ENCODE measurements at places on chromosomes 5 and 9. TPM values are rescaled to one million over a fixed set of nuclear protein-coding genes. Genes with fewer than 3 reads are reported as not detected.

DNA sequence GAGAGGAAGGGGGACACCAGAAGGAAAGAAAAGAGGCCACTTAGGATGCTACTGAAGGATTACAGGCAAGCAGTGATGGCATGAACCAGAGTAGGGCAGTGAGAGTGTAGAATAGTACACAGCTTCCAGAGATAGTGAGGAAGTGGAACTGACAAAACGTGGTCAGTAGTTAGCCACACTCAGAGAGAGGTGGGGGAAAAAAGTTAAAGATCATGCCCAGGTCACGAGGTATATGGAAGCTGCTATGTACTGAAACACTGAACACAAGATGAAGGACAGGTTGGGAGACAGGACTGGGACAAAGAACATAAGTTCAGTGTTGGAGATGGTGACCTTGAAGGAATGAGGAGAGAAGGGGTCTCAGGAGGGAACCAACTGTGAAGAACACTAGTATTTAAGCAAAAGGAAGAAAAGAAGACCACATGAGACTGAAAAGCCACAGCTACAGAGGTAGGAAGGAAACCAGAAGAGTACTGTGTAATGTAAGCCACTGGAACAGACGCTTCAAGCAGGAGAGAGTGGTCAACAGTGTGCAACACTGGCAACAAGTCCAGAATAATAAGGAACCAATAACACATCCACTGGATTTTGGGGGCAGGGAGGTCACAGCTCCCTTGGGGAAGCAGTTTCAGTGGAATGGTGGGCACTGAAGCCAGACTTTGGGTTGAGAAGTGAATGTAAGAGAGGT is 45.5 kb downstream of the ELL2 start:
- DNase-seq: no peak

DNA sequence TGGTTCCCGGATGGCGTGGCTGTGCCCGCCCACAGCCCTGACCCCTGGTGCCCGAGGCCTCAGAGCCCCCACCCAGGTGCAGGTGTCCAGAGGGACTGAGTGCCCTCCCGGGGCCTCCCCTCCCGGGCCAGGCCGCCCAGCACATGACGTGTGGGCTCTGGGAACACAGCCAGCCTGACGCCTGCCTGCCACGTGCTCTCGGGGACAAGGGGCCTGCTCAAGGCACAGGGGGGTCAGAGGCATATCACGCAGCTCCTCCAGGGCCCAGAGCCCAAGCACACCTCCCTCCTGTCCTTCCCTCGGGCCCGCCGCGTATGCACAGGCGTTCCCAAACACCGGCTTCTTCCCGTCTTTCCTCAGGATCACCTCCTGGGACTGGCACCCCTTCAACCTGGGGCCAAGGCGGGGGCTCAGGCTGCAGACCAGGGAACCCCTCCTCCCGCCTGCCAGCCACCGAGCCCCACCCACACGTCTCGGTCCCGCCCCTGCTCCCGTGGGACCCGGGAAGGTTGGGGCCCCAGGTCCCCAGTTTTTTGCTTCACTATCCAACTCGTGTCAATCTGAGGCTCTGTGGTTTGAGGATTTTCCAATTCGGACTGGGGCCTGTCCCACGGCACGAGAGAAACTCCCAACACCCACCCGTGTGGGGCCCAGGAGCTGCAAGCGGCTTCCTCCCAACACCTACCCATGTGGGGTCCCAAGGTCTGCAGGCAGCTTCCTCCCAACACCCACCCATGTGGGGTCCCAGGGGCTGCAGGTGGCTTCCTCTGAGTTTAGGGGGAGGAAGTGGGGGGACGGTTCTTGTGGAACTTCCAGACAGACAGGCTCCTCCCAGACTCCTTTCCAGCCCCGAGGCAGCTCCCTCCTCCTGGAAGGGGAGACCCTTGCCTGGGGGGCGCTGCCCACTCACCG is 1.5 kb downstream of the LCN10 start:
- no peak for DNase-seq

GRCh38 chr9:33459115-33459514 is 11.7 kb upstream of the AQP3 start:
- DNase-seq: no peak

DNA sequence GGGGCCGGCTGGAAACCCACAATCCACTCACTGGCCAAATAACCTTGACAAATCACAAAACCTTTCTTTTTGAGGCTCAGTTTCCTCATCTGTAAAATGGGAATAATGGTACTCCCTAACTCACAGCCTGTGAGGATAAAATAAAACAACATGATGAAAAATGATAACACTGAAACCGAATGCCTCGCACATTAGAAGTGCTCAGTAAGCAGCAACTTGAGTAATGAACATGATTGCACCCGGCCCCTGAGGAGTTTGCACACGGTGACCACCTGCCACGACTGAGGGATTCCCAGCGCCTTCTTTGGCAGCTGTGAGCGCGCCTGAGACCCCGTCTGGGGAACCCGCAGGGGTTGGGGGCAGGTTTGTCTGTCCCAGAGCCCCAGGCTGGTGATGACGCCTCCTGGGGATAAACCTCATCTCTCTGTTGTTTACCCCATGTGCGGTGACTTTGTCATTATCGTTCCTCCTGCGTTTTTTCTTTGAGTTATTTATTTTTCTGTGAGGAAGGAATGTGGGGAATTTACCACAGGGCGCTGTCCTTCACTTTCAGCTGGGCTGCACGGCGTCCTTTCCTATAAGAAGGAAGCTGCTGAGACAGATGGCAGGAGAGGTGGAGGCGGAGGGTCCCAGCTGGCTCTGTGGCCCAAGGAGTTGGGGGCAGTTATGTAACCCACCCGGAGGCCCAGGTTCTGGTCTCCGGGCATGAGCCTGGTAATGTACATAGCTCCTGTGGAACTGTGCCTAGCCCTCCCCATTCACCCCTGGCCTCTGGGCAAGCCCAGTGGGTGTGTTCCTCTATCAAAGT is 3.0 kb upstream of the SYNPO start:
- no peak for DNase-seq

DNA sequence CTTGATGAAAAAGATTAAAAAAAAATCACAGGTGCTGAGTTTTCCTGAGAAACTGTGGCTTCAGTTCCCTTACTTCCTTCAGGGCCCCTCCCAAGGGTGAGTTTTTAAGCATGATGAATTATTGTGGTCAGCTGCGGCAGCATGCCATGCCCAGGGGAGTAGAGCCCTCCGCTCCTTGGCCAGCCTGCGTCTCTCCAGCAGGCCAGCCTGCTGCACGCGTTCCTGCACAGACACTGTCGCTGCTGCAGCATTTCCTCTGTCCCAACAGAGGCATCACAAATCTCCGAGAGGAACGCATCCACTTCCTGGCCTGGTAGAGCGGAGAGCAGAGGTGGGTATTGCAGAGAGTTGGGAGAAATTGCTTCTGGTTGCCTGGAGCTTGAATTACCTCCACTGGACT is 26.1 kb upstream of the GLRA1 start:
- no peak for DNase-seq

DNA sequence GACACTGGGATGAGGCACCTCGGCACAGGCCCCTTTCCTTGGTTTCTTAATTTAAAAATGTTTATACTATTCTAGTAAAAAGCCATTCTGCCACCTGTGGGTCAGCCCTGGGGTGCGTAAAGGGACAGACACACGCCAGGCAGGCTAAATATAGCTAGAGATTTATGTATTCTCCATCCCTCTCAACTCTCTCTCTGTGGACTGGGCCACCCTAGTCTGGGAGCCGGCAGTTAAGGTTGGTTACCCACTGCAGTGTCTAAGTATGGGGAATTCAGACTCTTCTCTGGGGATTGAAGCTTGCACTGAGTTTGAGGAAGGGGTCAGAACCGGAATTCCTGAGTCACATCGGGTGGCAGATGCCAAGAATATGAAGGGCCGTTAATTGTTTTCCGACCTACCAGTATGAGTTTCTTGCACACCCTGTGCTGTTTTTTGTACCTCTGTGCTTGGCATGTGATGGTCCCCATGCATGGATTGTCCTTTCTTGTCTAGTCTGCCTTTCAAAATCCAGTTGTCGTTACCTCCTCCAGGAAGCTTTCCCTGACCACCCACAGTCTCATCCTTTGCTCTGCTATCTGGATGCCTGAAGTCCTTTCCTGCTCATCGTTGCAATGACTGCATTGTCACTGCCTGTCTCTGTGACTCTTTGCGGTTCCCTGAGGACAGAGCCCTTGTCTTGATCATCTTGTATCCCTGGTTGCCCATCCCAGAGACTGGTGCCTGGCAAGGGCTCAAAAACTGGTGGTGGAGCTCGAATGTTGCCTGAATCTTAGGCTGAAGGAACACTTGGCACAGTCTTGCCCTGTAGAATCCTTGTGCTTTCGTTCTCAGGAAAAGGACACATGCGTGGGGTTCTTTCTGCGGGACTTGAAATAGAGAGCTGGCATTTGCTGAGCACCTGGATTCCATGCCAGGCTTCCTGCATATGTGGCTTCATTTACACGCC is 2.1 kb downstream of the NEURL1B start:
- DNase-seq: no peak

DNA sequence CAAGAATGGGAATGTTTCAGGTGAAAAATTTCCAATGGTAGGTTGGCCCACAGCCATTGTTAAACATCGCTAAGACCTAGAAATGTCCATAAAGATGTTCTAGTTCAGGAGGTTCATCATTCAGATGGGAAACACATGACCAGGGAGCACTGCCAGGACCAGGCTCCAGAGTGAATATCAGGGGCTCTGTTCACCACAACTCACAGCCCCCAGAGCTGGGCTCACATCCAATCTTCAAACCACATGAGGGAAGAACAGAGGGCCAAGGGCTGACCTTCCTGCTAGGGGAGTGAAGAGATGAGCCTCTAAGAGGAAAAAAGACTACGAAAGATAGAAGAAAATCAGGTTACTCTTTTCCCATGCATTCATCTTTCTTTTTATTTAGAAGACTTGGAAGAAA is 205.8 kb downstream of the SEMA5A start:
- DNase-seq: no peak

GRCh38 chr5:108728566-108729241 is 19.0 kb upstream of the FER start:
- DNase-seq: no peak

GRCh38 chr9:98367923-98368322 is 112.5 kb upstream of the TBC1D2 start:
- DNase-seq: no peak

DNA sequence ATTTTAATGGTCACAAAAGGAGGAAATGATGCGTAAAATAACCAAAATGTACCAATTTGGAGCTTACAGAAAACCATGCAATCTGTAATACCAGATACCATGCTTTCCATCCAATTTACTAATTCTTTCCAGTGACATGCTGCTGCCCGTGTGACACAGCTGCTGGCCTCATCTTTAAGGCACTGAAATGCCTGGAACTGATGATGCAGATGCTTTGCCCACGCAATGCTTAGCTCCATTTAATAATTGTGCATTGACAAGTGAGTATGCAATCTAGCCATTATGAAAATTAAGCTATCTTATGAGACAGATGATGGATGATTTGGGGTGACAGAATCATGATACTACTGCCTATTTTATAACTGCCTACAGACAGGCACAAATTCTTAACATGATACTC is 169.2 kb upstream of the CTNND2 start:
- DNase-seq: no peak

- DNase-seq: no peak
Observed at GRCh38 chr5:132475987-132476875, 14.3 kb downstream of the IRF1 start.

DNA sequence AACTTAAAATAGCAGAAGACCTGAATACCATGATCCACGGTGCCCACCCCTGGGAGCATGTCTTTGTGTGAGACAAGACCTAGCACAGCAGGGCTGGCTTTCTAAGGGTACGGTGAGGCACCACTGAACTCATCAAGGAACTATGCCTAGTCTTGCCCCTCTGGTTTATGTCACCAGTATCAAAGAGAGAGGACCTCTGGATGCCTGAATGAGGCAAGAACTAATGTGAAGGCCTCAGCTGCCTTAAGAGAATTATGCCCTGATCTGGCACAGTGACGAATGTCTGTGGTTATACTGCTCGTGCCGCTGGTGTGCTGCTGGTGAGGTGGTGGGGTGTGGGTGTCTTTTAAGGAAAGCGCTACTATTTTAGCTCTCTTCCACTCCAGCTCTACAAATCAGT is 23.0 kb downstream of the NREP start:
- DNase-seq: no peak

DNA sequence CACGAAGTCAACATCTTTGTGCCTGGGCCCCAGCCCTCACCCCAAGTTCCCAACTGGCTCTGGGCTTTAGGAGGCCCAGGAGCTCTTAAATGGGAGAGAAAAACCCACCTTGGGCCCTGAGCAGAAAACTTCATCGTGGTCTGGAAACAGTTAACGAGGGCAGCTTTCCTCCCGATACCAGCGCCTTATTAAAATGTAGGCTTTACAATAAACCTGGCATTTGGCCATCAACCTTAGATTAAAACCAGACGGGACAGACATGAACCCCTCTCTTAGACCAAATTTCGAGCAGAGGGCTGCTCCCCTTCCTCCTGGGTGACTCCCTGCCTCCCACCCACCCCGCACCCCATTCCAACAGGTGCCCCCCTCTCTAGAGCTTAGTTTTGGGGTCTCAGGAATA is 39.4 kb downstream of the PRRX2 start:
- no peak for DNase-seq

DNA sequence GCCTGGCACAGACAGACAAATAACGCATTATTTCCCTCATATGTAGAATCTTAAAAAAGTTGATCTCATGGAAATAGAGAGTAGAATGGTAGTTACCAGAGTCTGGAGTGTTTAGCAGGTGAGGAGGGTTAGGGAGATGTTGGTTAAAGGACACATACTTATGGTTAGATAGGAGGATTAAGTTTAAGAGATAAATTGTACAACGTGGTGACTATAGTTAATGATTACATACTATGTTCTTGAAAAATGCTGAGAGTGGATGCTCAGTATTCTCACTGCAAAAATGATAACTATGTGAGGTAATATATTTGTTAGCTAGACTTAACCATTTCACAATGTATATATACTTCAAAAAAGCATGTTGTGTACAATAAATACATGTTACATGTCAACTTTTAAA is 38.0 kb downstream of the CERT1 start:
- no peak for DNase-seq

- DNase-seq: no peak
Observed at GRCh38 chr5:168261227-168261571, 30.2 kb upstream of the WWC1 start.

DNA sequence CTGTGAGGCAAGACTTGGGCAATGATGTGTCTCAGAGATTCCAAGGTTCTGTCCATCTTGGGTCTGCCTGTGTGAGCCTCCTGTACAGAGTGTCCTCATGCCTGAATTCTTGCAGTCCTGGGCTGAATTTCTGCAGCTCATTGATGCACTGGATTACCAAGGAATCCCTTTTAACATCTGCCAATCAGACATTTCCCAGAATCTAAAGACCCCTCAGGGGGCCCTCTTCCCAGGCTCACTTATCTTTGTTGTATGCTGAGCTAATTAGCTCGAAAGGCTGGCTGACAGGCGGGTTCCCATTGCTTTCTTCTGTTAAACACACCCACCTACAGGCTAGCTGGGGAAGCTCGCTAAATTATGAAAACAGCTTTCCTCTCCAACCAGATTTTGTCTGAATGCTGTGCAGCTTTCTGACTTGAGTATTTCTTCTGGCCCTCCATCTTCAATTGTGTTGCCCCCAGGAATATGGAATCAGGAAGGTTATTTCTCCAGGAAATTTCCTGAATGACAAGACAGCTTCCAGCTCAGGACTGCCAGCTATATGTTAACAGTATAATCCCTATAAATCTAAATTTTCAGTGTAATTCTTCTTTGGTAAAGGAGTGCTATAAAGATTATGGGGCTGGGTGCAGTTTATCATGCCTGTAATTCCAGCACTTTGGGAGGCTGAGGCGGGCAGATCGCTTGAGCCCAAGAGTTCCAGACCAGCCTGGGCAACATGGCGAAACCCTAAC is at the start of gene LIX1:
TSS of gene LIX1 (minus strand) at position 91 of the 734 bp plus-strand sequence. CDS start at position 56, 35 bp downstream.
- DNase-seq: no peak

The EIF4EBP3 gene
- total RNA-seq: 25.9 TPM

The PCDHGA2 gene
- total RNA-seq: 2.6 TPM

The TLE1 gene
- total RNA-seq: 74.0 TPM

The CNTNAP3B gene
- total RNA-seq: 24.1 TPM

The TAF1L gene
- not detected for total RNA-seq

The IFNK gene
- not detected for total RNA-seq

The C5orf34 gene
- 3.2 TPM for total RNA-seq

The SARDH gene
- 4.1 TPM for total RNA-seq
